ENCODE measurements at places on chromosomes 5 and 9.

GRCh38 chr5:65916636-65917035 is 9.7 kb upstream of the ERBIN start:
- DNase-seq: no peak

- DNase-seq: no peak
Measured at GRCh38 chr5:5585751-5586341, 163.4 kb downstream of the ICE1 start.

GRCh38 chr9:14565352-14566016 is 127.7 kb downstream of the ZDHHC21 start:
- no peak for DNase-seq

DNA sequence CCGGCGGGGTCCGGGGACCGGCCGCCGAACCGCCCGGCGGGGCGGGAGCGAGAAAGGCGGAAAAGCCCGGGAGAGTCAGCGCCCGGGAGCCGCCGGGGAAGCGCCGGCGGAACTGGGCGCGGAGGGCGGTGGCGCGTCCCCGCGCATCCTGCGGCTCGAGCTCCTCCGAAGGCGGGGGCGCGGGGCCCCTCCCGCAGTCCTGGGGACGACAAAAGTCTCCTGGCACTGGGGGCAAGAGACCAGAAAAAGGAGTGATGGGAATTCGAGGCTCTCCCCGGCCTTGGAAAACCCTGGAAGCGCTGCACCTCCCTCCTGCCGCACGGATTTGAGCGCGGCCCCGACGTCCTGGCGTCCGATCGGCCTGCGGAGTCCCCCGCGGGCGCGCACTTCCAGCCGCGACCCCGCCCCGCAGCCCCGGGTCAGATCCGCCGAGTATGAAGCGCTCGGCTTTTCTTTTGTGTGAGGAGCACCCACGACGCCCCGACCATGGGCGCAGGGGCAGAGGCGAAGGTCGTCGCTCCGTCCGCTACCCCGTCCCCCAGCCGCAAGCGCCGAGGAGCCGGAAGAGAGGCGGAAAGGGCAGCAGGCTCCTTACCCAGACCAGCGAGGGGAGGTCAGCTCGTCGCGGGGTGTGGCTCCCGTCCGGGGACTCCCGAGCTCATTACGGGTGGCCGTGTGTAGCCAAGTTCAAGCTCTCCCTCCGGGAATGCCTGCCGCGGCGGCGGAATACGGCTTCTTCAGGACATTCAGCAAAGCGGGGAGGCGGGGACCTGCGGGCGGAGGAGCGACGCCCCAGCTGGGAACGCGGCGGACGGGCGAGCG is at the start of gene EPB41L4A:
Gene EPB41L4A, minus strand, starts transcription at position 114 of the 822 bp plus-strand sequence. CDS start 238 bp downstream, outside the sequence.
- DNase-seq: no peak

GRCh38 chr9:34486572-34486971 is 28.0 kb downstream of the DNAI1 start:
- DNase-seq: no peak

DNA sequence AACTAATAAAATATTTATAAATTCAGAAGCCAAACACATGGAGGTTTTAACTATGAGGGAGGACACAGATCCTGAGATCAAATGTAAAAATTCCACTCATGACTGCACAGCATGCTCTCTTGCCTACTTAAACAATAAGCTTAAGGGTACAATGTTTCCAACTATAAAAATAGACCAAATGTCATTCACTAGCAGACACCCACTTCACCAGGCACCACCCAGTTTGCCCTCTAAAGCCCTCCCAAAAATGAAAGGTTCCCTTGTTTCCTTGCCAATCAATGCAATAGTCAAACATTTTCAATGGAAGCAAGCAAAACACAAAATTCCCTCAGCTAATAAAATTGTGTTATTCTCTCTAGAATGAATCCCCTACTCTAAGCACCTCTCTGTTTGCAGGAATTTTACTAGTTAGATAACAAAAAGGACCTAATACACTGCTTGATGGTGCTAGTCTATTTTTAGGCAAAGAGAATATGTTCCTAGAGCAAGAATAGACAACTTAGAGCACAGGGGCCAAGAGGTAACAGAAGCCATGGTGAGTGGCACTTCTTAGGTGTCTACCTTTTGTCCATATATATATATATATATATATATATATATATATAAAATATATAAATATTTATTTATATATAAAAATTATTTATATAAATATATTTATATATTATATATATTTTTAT is 135.3 kb downstream of the HOMER1 start:
- no peak for DNase-seq

- DNase-seq: no peak
Measured at GRCh38 chr5:168612123-168612522, 33.0 kb upstream of the PANK3 start.

GRCh38 chr9:120593955-120594277 is 13.9 kb upstream of the CDK5RAP2 start:
- no peak for DNase-seq

GRCh38 chr9:35962126-35962906 is 4.4 kb upstream of the OR2S2 start:
- DNase-seq: no peak

DNA sequence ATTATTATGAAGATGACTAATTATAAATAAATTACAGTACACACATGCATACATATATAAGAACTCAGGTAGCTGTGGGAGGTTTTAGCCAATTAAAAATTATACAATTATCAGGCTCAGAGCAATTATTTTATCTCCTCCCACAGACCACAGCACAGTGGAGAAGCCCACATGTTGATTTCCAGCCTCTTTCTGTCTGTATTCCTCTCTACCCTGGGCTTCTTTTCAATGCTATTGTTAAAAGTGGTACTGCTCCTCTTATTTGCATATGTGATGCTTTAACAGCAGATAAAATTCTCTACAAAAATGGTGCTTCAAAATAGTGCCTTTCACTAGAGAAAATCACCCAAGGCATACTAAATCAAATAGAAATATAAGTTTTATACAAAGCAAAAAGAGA is 218.7 kb downstream of the NFIB start:
- no peak for DNase-seq

GRCh38 chr9:109409773-109410397 is 88.2 kb downstream of the PTPN3 start:
- DNase-seq: no peak

DNA sequence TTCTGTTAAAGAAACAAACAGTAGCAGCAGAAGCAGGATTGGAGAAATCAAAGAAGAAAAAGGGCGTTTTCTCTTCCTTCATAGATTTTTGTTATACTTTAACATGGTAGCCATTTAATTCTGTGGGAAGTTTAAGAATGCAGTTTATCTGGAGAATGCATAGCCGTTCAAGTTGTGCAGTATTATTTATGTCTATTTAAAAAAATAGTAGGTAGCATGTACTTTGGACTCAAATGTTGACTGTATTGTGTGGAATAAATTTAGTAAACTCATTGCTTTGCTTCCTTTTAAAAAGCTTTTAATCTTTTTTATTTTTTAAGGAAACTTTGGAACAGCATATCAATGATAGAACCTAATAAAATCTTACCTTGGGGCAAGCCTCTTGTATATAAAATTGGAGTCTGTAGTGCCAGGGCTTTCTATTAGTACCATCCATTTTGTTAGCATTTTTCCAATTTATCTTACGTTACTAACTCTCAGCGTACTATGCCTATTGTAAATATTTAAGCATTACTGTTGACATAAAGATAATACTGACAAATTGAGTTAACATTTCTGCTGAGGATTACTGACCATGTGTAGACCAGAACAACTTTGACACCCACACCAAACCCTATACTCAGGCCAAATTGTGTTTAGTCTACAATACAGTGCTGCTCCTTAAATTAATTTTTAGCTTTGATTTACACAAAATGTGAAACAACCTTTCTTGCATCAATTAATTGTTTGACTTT is 291.1 kb downstream of the NNT start:
- DNase-seq: no peak

DNA sequence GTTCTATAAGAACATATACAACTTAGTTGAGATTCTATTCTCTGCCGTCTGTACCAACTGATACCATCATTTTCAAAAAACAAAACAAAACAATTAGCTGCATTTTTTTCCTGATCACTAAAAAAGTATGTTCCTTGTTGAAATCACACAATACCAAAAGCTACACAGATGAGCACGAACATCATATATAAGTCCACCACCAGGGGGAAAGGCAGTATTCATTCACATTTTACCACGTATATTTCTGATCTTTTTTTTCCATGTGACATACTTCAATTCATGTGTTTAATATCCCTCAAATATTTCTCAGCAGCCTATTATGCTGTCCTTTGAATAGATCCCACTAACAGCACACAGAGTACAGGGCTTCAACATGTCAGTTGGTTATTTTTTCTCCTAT is 40.6 kb downstream of the IRX2 start:
- DNase-seq: no peak

GRCh38 chr5:177553671-177554429 is 513 bp downstream of the FAM193B start:
- no peak for DNase-seq

- no peak for DNase-seq
Measured at GRCh38 chr5:24535646-24536045, 109.1 kb downstream of the CDH10 start.

- DNase-seq: no peak
Measured at GRCh38 chr5:141465351-141465750, 10.4 kb upstream of the PCDHGC3 start.

- DNase-seq: no peak
Measured at GRCh38 chr9:117359910-117360309, 54.9 kb downstream of the ASTN2 start.

DNA sequence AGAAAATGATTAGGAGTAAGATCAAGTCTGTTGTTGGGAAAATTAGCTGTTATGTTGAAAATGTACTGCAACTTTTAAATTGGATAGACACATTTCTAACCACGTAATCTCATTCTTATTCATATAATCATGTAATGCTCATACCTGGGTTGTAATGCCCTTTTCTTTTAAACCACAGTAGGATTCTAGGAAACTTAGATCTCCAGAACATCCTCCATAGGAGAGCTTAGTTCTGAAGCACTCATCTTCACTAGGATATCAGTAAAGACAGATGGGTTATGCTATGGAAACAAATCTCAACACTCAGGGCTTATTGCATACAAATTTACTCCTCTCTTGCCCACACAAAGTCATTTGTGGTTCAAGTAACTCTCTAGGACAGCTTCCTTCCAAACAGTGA is 34.8 kb upstream of the ANXA1 start:
- no peak for DNase-seq
